ENCODE measurements at places on chromosomes 12 and 14. TPM values are rescaled to one million over a fixed set of nuclear protein-coding genes. Genes with fewer than 3 reads are reported as not detected.

DNA sequence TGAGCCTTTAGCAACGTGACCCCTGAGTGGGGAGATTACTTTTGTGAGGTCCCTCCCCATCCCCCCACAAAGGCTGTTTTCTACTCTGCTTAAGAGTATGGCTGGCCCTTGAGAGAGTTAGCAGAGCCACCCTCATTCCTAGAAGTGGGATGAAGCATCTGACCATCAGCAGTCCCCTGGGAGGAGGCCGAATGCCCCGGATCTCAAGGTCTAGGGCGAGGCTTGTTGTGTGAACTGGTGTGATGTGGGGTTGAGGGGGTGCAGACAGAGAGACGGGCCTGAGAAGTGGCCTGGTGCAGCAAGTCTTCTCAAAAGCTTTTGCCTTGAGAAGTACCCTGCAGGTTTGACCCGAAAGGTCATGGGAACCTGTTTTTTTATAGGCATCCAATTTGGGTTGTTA is 153.0 kb upstream of the FKBP4 start:
- DNase-seq: no peak

DNA sequence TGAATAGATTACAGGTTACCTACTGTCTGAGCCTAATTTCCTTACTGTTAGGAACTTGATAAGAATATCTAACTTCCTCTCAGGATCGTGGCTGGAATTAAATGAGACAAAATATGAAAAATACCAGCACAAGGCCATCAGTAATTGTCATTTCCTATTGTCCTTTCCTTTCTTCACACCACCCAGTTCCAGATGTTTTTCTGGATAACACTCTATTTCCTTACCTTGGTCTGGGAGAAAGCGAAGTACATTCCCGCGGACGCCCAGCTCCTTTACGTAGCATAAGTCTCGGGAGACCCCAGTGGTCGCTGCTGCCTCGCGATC is 376 bp downstream of the GDF3 start:
- DNase-seq: no peak

DNA sequence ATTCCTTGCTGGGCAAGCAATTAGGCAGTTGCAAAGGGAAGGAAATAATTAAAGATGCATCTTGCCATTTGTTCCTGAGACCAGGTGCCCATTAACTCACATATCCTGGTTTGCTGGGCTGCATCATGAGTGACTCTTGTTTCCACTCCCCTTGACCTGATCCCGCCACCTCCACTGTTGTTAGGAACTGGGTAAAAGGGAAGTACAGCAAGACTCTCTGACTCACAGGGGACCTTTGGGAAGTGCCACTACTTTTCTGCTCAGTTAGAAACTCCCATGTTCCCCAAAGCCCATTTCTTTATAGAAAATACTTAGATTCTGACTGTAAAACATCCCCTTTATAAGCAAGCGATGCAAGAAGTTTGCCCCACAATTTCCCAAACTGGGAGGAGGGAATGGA is 186.0 kb upstream of the BCL2L14 start:
- DNase-seq: no peak

KRT82 gene
- not detected for total RNA-seq

DNA sequence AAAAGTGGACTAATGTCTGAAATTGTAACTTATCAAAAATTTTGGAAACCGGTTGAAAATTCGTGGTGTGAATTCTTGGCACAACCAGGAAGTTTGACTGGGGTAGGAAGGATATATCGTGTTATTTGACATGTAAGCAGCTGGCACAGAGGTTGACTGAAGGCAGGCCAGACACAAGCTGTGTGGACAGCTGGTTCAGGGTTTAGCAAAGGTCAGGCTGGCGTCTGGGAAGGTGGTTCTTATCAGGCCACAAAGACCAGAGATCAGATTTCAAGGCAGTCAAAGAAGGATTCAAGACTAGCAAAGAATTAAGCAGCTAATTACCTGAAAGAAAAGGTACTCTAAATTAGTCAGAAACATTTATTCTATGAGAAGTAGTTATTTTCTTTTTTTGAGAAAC is 450.2 kb upstream of the MDGA2 start:
- no peak for DNase-seq

ANKRD13A gene
- 15.8 TPM for total RNA-seq

SLC5A8 gene
- not detected for total RNA-seq

DNA sequence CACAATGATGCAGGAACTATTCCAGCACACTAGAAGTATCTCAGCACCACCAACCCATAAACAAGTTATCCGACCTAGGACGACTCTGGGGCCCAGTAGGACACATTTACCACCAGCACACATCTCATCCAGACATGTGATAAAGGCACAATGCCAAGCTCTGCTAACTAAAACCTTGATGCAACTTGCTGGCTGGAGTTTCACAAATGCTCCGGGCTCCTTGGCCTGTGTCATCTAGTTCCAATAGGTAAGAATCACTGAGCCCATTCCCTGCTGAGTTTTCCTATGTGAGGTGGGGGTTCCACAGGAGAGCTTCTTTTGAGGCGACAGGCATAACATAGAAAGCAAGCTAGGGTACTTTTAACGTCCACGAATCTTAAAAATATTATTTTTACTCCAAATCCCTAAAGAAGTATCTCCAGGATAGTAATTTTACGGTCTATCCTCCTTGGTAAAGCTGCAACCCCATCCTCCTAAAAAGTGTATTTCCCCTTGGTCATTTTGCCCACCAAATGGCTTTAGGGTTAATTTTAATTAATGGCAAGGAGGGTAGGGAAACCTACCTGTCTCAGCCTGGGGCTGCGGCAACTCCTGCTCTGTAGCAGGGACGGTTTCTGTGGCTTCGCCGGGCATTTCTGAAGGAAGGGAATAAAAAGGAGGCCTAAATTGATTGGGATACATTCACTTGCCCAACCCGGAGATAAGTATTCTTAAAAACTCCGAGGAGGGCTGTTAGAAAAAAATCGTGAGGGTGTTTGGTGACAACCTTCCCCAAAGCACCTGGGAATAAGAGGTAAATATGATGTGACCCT is 1.0 kb downstream of the NACA start:
- DNase-seq: peak; percentile 31

- peak; percentile 58 for DNase-seq
Observed at GRCh38 chr14:75906680-75907280, 75.0 kb downstream of the TGFB3 start.

DNA sequence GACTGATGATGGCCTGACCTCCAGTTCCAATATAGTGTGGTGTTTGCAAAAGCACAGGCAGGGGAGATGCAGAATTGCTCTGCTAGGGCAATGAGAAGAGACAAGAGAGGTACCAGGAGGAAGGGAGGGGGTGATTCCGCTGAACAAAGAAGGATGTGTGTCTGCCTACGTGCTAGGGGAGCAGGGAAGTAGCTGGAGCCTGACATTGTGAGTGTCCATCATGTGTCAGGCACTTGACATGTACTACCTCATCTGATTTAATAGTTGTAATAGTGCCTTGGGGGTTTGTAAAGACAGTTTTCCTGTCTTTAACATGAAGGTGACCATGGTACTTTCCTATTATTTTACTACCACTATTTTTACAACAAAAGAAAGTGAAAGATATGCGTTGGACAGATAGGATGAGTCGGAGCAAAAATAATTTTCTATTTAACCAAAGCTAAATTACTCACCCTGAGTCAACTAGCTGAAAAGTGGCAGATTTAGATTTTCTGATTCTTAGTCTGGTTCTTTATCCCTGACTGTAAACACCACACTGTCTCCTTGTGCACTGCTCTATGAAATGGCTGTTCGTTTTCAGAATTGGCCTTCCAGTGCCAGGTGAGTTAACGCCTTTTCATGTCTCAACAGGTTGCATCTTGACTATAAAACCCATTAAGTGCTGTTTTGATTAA is 33.7 kb upstream of the TEAD4 start:
- no peak for DNase-seq

RDH12 gene
- total RNA-seq: 1.7 TPM

- DNase-seq: no peak
Observed at GRCh38 chr14:97311411-97311810, 514.2 kb downstream of the VRK1 start.

KLRG1 gene
- 1.3 TPM for total RNA-seq

GRCh38 chr12:66963901-66964300 is 285.0 kb upstream of the GRIP1 start:
- no peak for DNase-seq

- DNase-seq: no peak
Observed at GRCh38 chr12:49026101-49026500, 7.5 kb upstream of the PRKAG1 start.
